Mesothelial cell of epicardium (in vitro differentiated cells): ENCODE measurements at places on chromosomes 13 and 19.
A peak's percentile ranks its signal among the peaks of the same experiment; 100 is the strongest.

DNA sequence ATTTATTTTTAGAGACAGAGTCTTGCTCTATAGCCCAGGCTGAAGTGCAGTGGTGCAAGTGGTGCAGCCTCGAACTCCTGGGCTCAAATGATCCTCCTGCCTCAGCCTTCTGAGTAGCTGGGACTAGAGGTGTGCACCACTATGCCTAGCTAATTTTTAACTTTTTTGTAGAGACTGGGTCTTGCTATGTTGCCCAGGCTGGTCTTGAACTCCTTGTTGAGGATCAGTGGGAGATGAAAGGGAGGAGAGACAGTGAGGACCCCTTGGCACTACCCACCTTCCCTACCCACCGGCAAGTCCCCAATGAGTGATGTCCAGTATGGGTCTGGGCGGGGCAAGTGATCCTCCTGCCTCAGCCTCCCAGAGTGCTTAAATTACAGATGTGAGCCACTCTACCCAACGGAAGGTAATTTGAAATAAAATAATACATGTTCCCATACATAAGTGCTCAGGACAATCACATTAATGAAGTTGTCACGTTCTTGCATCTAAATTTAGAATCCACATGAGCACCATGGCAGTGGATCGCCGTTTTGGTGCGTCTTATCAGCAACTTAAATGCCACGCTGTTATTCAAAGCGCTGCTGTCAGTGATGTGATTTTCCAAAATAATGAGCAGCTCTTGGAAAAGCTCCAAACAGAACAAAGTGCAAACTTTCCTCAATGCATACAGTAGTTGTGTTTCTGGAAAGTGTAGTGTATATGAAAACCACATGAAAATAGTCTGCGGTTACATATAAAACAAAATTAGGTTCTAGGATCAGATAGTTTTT is 5.9 kb upstream of the ARL11 start:
- no peak for DNase-seq
- no peaks in the 10 kb centered on the region for H3K27me3 ChIP-seq
- peaks cover 7% of the 10 kb centered on the region for H3K4me1 ChIP-seq
- H3K36me3 ChIP-seq, result no peaks in the 10 kb centered on the region

DNA sequence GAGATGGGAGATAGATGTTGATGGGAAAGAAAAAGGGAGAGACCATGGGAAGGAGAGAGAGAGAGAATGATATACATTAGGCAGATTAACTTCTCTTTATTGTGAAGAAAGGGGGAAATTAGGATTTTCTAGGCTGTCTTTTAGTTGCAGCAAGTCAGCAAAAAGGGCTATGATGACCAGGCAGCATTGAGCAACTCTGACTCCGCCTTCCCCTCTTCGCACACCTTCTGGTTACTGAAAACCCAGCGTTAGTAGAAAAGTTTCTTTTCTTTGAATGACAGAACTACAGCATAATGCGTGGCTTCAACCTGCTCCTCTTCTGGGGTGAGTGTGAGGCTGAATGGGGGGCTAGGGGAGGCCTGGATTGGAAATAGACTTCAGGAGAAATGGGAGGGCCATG is at the start of gene ADGRE1:
ADGRE1 (plus strand) TSS at position 264 of the 400 bp plus-strand sequence; CDS start at position 294, 30 bp downstream.
- H3K27me3 ChIP-seq, result no peaks in the 10 kb centered on the region
- no peaks in the 10 kb centered on the region for H3K4me1 ChIP-seq
- no peak within 1 kb of the TSS for H3K4me3 ChIP-seq
- no peaks in the 10 kb centered on the region for H3K36me3 ChIP-seq
- no peak within 1 kb of the TSS for H3K27ac ChIP-seq

DNA sequence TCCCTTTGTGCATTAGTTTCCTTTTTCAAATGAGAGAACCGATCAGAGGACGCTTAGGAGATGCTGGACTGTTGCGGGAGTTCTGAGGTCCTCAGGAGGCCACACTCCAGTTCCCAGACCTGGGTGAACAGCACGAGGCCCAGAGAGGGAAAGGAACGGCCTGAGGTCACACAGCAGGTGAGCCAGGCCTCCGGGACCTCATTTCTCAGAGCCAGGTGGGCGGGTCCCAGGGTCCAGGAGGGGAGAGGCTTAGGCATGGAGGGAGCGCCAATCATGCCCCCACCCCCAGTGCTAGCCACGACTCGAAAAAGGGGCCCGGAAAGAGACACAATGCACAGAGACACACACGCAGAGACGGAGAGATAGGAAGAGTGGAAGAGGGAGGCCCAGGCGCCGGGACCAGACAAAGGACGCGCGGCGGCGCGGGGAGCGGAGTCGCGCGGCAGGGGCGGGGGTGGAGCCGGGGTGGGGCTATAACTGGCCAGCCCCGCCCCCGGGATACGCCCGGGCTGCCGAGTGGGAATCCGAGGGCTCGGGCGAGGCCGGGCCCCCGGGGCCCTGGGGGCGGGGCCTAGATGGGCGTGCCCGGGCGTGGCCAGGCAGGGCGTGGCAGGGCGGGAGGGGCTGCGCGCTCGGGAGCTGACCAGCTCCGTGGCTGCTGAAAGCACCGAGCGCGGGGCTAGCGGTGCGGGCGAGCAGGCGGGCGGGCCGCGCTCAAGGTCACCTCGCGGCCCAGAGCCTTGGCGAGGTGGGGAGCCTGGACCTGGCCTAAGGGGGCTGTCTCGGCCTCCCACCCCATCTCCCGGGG is 1.6 kb downstream of the ELAVL3 start:
- H3K4me3 ChIP-seq, result peak overlapping the region; percentile 10
- peaks cover 10% of the 10 kb centered on the region for H3K4me1 ChIP-seq
- H3K27ac ChIP-seq, result no peak overlapping the region
- H3K27me3 ChIP-seq, result peaks cover 68% of the 10 kb centered on the region

- H3K4me1 ChIP-seq, result peaks cover 19% of the 10 kb centered on the region
- no peak overlapping the region for H3K27ac ChIP-seq
- no peaks in the 10 kb centered on the region for H3K36me3 ChIP-seq
These were observed 20.7 kb downstream of the GAS6 start for GRCh38 chr13:113843063-113843654.

DNA sequence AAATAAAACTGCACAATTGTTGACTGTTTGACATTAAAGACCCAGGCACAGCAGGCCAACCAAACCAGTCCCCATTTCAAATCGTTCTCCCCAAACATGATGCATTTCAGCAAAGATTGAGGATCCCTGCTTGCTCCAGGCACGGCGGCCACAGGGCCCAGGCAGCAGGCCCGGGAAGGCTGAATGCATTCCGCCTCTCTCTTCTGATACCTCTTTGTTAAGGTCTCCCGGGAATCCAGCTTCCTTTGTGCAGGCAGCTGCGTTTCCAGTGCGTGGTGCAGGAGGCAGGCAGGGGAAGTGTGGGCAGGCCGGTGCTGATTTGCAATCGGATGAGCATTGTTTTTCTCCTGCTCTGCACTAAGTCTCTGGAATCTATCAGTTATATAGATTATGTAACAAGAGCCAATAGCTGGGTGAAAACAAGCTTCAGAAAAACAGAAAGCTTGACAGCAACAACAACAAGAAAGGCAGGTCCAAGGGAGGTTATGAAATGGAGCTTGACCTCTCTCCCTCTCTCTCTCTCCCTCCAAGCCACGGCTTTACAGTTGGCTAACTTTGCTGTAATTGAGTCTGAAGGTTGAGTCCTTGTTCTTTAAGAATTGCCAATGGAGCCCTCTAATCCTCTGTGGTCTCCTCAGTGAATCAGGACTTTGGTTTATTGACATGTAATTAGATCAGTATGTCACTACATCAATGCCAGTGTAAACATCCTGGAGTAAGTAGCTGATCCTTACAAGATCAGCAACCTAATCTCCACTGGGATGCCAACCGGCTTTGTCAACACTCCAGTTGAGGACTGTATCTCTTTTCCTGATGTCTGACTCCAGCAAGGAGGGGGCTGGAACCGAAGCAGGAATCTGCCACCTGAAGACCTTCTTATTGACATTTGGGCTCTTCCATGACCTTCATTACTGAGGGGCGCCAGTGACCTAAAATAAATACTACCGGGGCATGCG is 338.0 kb downstream of the TEX29 start:
- DNase-seq, result no peak
- no peak overlapping the region for H3K27ac ChIP-seq
- no peaks in the 10 kb centered on the region for H3K4me1 ChIP-seq
- no peak overlapping the region for H3K4me3 ChIP-seq
- peaks cover 69% of the 10 kb centered on the region for H3K27me3 ChIP-seq

DNA sequence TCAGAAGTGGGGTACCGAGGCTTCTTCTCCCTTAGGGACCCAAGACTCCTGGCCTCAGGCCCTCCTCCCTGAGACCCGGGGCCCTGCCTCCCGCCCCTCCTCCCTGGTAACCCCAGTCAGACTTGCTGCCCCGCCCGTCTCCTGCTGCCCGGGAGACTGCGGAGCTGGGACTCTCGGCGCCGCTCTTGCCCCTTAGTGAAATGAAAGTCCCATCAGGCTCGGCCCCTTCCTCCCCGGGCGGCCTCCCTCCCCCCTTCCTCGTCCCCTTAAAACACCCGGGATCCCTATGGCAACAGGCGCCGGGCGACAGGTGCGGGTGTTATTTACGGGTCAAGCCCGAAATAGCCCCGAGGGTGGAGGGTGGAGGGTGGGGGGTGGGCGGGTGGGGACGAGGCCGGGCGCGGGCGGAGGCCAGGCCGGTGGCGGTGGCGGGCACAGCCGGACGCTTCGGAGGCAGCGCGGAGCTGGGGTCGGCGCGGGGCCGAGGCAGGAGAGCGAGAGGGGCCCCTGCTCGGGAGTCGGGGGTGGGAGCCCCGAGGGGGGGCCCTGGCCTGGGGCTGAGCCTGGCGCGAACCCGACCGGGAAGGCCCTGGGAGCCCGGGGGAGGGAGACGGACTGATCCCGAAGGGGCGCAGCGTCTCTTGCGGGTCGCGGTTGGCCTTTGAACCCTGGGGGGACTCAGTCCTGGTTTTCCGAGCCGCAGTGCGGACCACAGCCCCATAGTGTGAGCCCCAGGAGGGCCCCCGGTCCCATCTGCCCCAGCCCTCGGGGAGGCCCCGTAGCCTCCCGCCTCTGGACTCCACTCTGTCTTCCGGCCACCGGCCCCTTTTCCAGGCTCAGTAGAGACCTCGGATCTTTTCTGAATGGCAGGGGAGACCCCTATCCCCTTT is at the start of gene CACNG6:
CACNG6 (plus strand) TSS at position 414 of the 890 bp plus-strand sequence. CDS start 1,241 bp downstream, outside the sequence.
- peak within 1 kb of the TSS; percentile 64 for H3K4me3 ChIP-seq
- H3K4me1 ChIP-seq, result peaks cover 10% of the 10 kb centered on the region
- peaks cover 20% of the 10 kb centered on the region for H3K27me3 ChIP-seq
- no peak for DNase-seq
- H3K27ac ChIP-seq, result peak within 1 kb of the TSS; percentile 62

GRCh38 chr13:113796964-113797676 is 38.1 kb downstream of the TMEM255B start:
- H3K27me3 ChIP-seq, result peaks cover 10% of the 10 kb centered on the region
- H3K4me1 ChIP-seq, result peaks cover 3% of the 10 kb centered on the region
- peak; percentile 18 for DNase-seq
- no peak overlapping the region for H3K4me3 ChIP-seq
- H3K36me3 ChIP-seq, result no peaks in the 10 kb centered on the region

DNA sequence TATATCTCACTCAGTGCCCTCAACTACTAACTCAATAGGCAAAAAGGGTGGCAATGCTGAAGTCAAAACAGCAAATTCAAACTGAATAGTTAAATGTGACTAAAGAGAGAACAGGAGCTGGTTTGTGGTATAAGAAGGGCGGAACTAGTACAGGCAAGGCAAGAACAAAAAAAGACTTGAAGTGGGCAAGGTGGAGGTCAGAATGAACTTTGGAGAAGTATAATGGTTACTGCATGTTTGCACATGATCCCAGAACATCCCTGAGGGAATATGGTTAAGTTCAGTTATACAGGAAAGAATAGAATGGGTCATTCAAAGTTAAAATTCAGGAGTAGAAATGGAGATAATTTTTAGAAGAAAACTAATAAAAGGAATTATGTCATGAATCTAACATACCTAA is 85.5 kb downstream of the DIAPH3 start:
- no peak for DNase-seq
- H3K27ac ChIP-seq, result no peak overlapping the region
- H3K4me1 ChIP-seq, result no peaks in the 10 kb centered on the region
- peaks cover 15% of the 10 kb centered on the region for H3K36me3 ChIP-seq
- no peaks in the 10 kb centered on the region for H3K27me3 ChIP-seq
- no peak overlapping the region for H3K4me3 ChIP-seq

- H3K27ac ChIP-seq, result no peak overlapping the region
- no peak overlapping the region for H3K4me3 ChIP-seq
- no peaks in the 10 kb centered on the region for H3K36me3 ChIP-seq
- peaks cover 2% of the 10 kb centered on the region for H3K4me1 ChIP-seq
- DNase-seq, result no peak
- peaks cover 8% of the 10 kb centered on the region for H3K27me3 ChIP-seq
These were observed 9.8 kb downstream of the TPRX1 start for GRCh38 chr19:47794526-47794925.

DNA sequence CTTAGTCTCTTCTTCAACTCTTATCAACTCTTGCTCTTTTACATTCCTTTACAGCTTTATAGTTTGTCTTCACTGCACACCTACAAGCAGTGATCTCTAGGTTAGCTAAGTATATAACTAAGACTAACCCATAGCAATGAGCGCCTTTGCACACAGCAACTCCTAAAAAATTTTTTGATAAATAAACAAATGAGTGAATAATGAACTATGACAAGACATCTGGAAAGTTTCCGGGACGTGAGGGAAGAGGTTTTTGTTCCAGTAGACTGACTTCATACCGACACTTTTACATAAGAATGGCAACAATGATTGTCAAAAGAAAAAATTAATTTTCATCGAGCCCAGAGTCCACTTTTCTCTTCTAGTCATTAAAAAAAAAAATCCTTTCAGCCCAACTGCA is 98.3 kb downstream of the ELF1 start:
- H3K4me1 ChIP-seq, result peaks cover 17% of the 10 kb centered on the region
- no peaks in the 10 kb centered on the region for H3K27me3 ChIP-seq
- H3K36me3 ChIP-seq, result no peaks in the 10 kb centered on the region
- no peak for DNase-seq
- H3K4me3 ChIP-seq, result peak overlapping the region; percentile 87

DNA sequence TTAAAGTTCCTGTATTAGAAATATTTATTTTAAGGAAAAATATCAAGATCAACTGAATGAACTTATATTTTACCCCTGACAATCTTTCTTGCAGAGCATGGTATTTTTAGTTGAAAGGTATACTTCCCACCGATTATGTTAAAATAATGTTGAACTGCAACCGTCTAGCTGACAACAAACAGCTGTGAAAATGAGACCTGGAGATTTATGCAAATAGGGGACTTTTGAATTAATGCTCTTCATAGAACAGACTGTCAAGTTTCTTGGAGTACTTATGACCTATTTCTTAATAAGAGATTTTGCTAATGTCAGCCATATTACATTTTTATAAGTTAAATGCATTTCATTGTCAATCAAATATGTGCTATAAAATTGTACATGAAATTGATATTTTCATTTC is 210.9 kb downstream of the NALCN start:
- no peaks in the 10 kb centered on the region for H3K36me3 ChIP-seq
- H3K4me1 ChIP-seq, result no peaks in the 10 kb centered on the region
- DNase-seq, result no peak
- peaks cover 5% of the 10 kb centered on the region for H3K27me3 ChIP-seq
